ENCODE measurements at places on chromosomes 4 and X. TPM values are rescaled to one million over a fixed set of nuclear protein-coding genes. Genes with fewer than 3 reads are reported as not detected.

ADH1C gene
- total RNA-seq: 59.9 TPM

DNA sequence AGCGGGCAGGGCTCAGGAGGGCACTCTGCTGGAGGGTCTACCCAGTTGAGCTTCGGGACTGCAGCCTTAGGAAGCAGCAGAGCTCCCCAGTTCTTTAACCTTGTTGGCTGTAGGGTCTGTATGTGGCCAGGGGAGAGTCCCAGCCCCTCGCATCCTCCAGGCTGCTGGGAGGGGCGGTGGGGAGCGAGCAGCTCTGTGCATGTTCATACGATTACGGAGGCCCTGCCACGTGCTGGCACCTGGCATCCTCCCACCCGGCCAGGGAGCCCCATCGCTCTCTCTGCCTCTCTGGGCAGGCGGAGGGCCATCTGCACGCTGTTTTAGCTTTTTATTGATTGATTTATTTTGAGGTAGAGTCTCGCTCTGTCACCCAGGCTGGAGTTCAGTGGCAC lies 21.2 kb downstream of the NSG1 start:
- DNase-seq: no peak

- no peak for DNase-seq
Observed at GRCh38 chr4:176036585-176037205, 28.9 kb upstream of the WDR17 start.

GRCh38 chr4:7433376-7434140 lies 1.2 kb downstream of the PSAPL1 start:
- DNase-seq: no peak

DNA sequence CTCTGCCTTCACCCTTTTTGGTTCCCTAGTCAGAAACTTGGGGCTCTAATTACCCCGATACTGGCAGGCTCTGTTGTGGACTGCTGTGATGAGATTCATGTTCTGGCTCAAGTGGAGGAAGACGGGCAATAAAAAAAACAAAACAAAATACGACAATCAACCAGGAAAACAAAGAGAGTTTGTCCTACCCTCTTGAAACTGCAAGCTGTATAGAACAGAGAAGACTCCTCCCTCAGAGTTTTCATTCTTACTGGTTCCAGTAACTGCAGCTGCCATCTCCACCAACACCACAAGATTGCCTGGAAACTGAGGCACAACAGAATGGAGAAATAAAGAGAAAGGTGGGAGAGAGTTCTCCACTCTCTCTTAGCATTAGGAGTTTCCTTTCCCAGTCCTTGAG lies 11.1 kb upstream of the IL1RAPL1 start:
- DNase-seq: no peak
